ENCODE measurements at places on chromosomes 12 and 14.

GRCh38 chr12:5242440-5242839, 189.5 kb upstream of the NTF3 start:
- DNase-seq = no peak

- no peak for DNase-seq
These were observed 1.9 kb downstream of the BRI3BP start for GRCh38 chr12:124995200-124995961.

DNA sequence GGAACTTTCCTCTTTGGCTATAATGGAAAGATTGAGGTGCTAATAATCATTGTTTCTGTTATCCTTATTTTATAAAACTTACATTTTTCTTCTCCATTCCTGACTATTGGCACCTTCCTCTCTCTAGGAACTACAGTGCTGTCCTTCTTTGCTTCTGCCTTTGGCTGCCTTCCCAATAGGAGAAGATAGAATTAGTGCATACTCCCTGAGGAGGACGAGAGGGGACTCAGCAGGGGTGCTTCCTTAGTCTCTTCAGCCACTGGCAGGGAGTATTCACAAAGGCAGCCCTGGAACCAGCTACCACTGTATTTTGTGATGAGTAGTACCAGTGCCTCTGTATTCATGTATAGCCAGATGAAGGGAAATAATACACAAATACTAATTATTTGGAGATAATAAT, 208.5 kb downstream of the FOXG1 start:
- no peak for DNase-seq

DNA sequence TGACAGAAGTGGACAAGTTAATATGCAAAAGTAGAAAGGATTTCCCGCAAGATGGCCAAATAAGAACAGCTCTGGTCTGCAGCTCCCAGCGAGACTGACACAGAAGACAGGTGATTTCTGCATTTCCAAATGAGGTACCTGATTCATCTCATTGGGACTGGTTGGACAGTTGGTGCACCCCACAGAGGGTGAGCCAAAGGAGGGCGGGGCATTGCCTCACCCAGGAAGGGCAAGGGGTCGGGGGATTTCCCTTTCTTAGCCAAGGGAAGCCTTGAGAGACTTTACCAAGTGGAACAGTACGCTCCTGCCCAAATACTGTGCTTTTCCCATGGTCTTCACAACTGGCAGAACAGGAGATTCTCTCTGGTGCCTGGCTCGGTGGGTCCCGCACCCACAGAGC, 191.3 kb downstream of the ALG10B start:
- DNase-seq = no peak

DNA sequence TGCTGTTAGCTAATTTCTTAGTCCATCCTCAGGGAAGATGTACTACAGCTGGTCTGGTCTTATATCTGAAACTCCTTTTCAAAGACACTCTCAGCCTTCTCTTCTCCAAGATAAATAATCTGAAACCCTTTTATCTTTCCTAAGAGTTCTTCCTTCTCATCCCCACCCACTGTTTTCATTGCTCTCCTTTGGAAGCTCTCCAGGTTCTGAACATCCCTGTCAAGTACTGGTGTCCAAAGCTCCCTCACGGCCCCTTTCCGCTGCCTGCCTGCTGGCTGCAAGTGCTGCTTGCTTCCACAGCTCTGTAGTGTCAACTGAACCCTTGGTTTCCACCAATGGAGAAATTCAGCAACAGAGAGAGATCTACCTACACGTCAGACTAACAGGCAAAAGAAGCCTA, 6.6 kb upstream of the SLC6A13 start:
- no peak for DNase-seq

GRCh38 chr12:5072311-5072710, 28.6 kb downstream of the KCNA5 start:
- no peak for DNase-seq

DNA sequence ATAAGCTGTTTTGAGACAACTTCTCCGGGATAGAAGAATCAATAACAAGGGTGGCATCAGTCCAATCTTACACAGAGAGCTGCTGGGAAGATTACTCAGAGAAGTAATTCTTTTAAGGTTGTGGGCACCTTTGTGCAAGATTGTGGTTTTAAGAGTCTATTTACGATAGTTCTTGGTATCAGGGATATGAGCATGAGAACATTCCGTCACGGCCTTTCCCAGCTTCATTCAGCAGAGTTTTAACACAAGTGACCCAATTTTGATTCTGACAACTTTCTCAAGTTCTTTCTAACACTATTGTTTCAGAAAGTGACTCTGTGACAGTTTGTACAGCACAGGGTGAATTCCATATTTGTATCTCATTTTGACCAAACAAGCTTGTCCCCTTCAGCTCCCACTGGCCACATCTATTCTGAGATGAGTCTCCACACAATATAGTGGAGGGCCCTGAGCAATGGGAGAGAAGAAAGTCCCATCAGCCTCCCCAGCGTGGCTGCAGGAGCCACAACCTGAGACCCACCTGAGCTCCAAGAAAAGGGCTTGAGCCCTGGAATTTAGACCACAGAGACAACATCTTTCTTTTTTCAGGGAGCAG, 869.2 kb downstream of the TMEM121 start:
- DNase-seq = no peak
